Amniotic stem cell (primary cell): ENCODE measurements at places on chromosomes 1 and 21.

GRCh38 chr1:101060992-101061391, 35.4 kb upstream of the DPH5 start:
- no peak for DNase-seq

GRCh38 chr1:162373541-162374260, 3.0 kb downstream of the SPATA46 start:
- no peak for DNase-seq

DNA sequence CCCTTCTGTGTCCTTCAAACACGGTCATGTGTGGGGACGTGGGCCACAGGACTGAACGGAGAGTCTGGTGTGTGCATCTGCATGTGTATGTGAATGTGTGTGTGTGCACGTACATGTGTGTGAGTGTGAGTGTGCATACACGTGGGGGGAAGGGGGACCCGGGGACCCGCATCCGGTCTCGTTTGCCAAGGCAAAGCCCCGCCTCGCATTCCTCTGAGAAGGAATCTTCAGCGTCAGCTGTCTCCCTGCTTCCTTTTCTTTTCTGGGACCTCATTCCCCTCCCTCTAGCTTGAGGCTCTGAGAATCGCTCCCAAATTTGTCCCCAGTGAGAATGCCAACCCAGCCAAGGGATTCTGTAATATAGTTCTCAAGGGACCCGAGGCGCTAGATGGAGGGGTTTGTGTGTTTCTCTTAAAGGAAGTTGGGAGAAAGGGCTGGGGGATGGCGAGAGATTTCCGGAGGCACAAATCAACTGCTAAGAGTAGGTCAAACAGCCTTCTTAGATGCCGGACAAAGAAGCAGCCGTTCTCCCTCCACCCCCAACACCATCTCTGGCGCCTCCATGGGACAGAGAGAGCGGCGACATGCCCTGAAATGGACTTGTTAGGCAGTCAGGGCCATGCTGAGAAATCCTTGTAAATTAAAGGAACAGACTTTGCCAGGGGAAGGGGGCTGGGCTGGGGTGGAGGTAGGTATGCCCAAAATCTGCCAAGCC, 6.6 kb downstream of the IFFO2 start:
- DNase-seq, result no peak

DNA sequence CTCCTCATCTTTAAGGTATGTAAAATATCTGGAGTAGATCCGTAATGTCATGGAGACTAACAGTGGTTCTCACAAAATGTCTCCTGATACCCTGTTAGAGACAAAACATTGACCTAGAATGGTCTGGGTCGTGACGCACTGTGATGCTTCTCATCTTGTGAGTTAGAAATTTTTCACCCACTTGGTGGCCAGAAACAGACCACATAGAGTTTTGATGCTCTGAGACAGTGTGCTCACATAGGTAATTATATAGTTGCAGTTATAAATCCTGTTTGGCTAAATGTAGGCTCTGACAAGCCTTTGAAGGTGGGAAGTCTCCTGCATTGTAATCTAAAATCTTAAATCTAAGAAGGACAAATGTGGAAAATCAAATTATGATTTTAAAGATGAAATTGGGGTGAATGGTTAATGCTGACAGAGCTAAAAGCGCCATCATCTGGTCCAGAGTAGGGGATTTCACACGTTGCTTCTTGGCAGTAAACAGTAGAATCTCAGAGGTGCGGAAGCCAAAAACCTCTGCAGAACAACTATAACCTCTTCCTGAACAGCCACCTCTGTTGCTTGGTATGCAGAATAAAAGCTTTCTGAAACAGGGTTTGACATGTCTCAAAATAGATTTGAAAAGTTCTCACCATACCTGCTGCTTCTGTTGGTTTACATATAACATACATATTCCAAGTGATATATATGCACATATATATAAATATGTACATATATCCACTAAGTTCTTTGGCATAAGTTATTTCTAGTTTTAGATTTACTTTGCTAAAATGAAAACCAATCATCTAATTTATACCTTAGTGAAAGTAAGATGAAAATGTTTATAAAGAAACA, 17.1 kb downstream of the RPAP2 start:
- no peak for DNase-seq

GRCh38 chr1:101079341-101079740, 53.8 kb upstream of the DPH5 start:
- DNase-seq, result no peak

- DNase-seq, result no peak
Measured at GRCh38 chr1:166007176-166007575, 159.6 kb downstream of the FAM78B start.
